Stimulated activated CD4-positive, alpha-beta T cell treated with anti-CD3 and anti-CD28 coated beads, Interleukin-2, amount 100 ng/mL, for 48 hours (primary cell): ENCODE measurements at places on chromosomes 1 and 21.

GRCh38 chr1:178192686-178193085, 98.8 kb downstream of the RASAL2 start:
- DNase-seq, result no peak

- DNase-seq, result no peak
Observed at GRCh38 chr1:30786264-30786991, 28.9 kb upstream of the LAPTM5 start.

GRCh38 chr1:32470991-32471694, 6.3 kb downstream of the ZBTB8B start:
- DNase-seq, result no peak

- no peak for DNase-seq
Observed at GRCh38 chr1:29599826-29600225, 363.5 kb downstream of the PTPRU start.

DNA sequence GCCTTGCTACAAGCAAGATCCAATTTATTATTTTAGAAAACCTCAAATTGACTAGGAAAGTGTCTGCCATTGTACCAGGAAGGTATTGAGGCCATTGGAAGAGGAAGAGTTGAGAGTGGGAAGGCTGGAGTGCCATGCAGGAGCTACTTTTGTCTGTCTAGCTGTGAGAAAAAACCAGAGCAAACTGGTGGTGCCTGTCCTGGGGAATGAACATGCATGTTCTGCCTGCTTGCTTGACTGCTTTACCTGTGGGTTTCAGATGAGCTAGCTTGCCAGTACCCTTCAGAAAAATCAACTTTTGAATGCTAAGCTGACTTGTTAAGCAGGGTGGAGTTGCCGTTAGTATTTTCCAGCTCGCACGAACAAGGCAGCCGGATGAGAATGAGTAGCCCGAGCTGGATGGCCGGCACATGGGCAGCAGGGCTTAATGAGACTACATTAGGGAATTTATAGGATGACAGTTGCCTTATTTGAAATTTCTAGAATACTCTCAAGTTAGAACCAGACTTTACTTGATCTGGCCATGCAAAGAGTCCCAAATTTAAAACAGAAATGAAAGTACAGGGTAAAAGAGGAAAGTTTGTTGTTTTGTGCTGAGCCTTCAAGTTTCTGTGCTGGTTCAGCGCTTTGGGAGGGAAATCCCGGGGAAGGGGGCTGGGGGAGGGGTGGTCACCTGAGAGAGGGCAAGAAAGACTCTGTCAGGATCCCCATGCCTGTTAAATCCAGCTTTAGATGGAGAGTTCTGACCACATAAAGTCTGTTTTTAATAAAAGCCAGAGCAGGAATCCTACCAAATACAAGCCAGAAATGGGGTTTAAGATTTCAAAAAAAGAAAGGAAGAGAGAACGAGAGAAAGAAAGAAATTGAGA, 29.6 kb upstream of the C1orf105 start:
- DNase-seq, result no peak

DNA sequence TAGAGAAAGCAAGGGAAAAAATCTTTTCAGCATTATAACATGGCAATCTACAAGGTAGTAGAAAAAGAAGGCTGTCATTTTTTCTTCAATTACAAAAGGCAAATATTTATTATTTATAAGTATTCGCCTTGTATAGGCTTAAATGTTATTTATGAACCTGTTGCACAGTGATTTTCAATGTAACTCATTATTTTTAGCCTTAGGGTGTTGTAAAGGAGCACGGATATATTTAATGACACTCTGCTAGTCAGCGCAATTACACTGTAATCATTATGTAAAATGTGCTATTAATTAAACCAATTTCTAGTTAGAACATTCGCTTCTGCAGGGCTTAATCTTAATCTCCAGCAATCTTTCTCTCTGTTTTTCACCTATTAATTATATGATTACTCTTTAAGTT, 145.0 kb downstream of the ATG4C start:
- no peak for DNase-seq

DNA sequence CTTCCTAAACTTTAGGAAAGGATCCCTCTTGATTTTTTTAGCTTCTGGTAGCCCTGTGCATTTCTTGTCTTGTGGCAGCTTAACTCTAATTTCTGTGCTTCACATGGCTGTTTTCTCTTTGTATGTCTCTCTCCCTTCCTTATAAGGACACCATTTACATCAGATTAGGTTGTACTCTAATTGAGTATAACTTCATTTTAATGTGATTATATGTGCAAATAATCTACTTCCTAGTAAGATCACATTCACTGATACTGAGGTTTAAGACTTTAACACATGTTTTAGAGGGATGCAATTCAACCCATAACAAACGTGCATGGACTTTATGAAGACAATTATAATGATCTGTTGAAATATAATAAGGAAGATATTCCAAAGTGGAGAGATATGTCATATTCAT, 46.7 kb downstream of the RGS4 start:
- no peak for DNase-seq

DNA sequence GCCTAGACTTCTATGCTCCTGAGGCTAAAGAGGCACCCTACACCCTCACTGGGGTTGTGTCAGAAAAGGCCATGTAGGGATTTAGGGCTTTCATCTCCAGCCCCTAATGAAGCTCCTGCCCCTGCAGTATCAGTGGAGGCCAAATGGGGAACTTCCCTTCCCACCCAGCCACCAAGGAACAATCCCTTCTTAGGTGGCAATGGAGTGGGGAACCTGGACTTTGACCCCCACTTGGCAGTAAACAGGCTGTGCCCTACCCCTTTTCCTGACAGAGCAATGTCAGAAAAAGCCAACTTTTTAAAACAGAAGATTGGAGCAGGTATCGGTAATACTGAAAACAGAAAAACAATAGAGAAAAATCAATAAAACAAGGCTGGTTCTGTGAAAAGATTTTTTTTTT, 35.5 kb upstream of the SLC19A2 start:
- no peak for DNase-seq

GRCh38 chr1:163069655-163070277, 605 bp downstream of the RGS4 start:
- DNase-seq, result no peak

DNA sequence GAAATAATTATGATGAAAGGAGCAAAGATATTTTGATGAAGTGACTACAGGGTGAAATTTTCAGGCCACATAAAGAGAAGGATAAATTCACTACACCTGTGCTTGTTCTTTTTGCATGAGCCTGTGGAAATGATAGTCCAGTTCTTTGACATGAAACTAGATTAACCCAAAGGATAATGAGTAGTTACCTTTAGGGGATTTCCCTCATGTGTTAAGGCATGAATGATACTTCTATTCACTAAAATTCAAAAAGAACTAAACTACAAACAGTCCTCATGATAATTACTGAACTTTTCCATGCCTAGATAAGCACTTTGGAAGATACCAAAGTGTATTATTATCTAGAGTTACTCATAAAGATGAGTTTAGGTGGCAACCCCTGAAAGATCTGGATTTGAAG, 244.3 kb downstream of the PTPRC start:
- DNase-seq, result no peak

DNA sequence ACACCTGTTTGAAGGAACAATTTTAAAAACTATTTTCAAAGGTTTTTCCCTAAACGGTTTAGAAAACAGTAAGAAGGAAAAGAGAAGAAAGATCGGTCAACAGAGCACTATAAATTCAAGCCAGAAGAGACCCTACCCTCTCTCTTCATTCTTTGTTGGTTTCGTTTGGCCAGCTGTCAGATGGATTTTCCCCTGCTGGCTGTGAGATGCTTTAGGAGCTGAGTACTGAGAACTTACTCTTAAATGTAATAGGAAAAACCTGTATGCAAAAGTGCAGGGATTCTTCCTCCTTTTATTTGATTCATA, 1.3 kb upstream of the TXNIP start:
- DNase-seq, result no peak

- no peak for DNase-seq
Observed at GRCh38 chr1:27031235-27032118, 18.8 kb upstream of the TENT5B start.

GRCh38 chr1:52887483-52887882, 34.1 kb downstream of the ECHDC2 start:
- DNase-seq, result no peak

DNA sequence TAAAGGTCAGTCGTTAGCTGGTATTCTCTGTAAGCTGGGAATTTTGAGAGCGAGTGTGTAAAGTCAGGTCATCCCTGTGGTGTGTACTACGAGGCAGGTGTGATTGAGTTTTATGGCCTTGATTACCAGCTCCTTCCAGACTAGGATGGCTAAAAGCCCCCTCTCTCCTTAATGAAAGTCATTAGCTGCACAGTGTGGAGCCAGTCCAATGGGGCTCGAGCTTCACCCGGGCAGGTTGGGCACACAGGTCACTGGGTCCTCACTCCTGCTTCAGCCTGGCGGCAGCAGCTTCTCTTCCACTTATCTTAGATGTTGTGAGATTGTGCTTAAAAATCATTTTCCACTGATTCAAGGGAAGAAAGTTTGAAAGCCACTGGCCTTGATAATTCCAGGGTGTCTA, 3.0 kb downstream of the DMRTB1 start:
- no peak for DNase-seq

DNA sequence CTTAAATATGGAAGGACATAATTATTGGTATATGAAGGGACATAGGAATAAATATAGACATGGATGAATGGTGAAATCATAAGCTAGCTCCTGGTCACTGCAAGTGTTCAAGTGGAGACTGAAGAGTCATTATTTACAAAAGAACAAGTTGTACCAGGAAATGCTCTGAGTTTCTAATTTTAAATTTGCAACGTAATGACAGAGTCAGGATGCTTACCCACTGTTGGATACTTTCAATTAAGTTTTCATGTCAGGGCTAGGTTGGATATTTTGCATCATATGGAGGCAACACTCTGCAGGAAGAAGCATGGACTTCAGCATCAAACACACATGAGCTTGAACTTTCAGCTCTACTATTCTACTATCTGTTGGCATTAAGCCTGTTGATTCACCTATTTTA, 499.6 kb upstream of the C1orf87 start:
- no peak for DNase-seq

- DNase-seq, result no peak
Observed at GRCh38 chr1:54408147-54409066, 2.2 kb upstream of the SSBP3 start.

DNA sequence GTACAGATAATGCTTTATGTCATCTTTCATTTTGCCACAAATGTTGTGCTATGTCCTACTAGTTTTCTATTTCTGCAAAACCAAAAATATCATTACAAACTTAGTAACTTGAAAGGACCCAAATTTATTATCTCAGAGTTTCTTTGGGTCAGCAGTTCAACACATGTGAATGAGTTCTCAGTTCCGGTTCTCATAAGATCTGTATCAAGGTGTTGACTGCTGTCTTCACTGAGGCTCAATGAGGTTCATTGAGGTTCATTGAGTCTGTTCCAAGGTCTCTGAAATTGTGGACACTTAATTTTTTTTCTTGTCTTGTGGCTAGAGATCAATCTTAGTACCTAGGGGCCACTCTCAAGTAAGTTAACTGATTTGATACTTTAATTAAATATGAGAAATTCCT, 525.1 kb upstream of the BRINP3 start:
- DNase-seq, result no peak

- no peak for DNase-seq
Observed at GRCh38 chr1:218421531-218421930, 76.4 kb downstream of the TGFB2 start.

DNA sequence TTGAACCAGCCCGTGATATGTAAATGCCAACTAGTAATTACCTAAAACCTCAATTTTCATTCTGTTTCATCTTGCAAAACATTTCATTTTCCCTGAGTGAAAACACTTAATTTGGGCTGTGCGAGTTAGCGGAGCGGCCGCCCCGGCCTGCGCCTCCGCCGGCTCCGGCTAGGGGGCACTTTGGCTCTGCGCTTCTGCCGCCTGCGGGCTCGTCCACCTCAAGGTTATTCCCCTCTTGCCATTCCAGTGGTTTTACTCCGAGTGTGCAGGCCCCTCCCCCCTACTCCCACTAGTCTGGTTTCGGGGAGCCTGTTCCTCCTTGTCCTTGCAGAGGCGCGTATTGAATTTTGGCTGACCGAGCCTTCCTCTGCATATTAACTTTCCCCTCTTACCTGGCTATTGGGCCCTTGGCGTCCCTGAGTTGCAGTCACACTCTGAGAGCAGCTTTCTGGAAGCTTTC, 55.6 kb downstream of the PEX14 start:
- no peak for DNase-seq
